HFFc6 (cell line): ENCODE measurements at places on chromosomes 12 and 14. TPM values are rescaled to one million over a fixed set of nuclear protein-coding genes. Genes with fewer than 3 reads are reported as not detected.

The CFAP251 gene
- 1.2 to 3.5 TPM (median 1.7 TPM) in 3 replicates for total RNA-seq

The CLEC2A gene
- not detected in 2 replicates for total RNA-seq

The ACTR6 gene
- total RNA-seq = 24.2 to 29.6 TPM (median 26.2 TPM) in 3 replicates

The SERPINA12 gene
- not detected in 2 replicates for total RNA-seq

The AKAP3 gene
- 0.48 to 0.92 TPM (median 0.75 TPM) in 3 replicates for total RNA-seq

DNA sequence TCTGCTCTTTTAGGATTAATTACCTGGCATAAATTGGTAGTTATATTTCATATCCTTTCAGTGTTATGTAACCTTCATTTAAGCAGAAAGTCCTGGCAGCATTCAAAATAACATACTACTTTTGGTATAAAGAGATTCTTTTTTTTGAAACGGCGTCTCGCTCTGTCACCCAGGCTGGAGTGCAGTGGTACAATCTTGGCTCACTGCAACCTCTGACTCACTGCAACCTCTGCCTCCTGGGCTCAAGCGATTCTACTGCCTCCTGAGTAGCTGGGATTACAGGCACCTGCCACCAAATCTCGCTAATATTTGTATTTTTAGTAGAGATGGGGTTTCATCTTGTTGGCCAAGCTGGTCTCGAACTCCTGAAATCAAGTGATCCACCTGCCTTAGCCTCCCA lies 9.2 kb downstream of the KTN1 start:
- H3K4me1 ChIP-seq = peaks cover 45% of the 10 kb centered on the region
- H3K36me3 ChIP-seq = peaks cover 8% of the 10 kb centered on the region; the same call in 1 of the 2 replicates
- H3K4me3 ChIP-seq = no peak overlapping the region
- no peak overlapping the region for H3K27ac ChIP-seq

- H3K4me1 ChIP-seq = no peaks in the 10 kb centered on the region; the same call in 1 of the 2 replicates
- H3K27ac ChIP-seq = no peak overlapping the region
- H3K27me3 ChIP-seq = peaks cover 1% of the 10 kb centered on the region; the same call in 1 of the 2 replicates
- DNase-seq = no peak
Observed at GRCh38 chr12:45695035-45695434, 34.5 kb upstream of the ARID2 start.

DNA sequence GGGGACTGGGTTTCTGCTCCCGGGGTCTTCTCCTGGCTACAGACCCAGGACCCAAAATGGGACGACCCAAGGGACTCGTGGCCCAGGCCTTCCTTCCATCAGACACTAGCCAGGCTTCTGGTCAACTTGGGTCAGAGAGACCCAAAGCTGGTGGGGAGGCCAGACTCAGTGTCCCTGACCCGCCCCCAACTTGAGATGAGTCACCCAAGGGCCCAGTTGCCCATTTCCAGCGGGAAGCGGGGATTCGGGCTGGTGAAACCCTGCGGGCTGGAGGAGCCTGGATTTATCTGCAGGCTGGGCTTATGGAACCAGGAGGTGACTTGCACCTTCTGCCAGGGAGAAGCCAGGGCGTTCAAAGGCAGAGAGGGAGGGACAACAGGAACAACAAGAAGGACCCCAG lies 81.5 kb downstream of the RFLNA start:
- DNase-seq = no peak
- peaks cover 46% of the 10 kb centered on the region for H3K4me1 ChIP-seq
- H3K27me3 ChIP-seq = peaks cover 16% of the 10 kb centered on the region
- peaks cover 29% of the 10 kb centered on the region for H3K36me3 ChIP-seq
- peak overlapping the region; percentile 69 for H3K27ac ChIP-seq
- no peak overlapping the region for H3K4me3 ChIP-seq

DNA sequence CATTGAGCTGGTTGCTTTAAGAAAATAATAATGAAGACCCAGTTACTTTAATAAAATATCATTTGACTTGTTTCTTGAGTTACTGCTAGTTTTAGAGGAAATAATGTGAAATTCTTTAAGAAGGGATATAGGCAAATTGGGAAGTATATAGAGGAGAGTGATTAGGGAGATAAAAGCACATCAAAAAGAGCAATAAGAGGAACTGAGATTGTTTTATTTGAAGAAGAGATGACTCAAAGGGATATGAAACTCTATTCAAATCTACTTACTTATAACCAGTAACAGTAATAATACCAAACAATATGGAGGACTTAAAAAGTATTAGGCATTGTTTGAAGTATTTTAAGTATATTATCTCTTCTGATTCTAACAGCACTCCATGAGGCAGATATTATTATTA lies 37.1 kb downstream of the LRRK2 start:
- H3K4me3 ChIP-seq = no peak overlapping the region
- no peak overlapping the region for H3K27ac ChIP-seq
- no peaks in the 10 kb centered on the region for H3K36me3 ChIP-seq
- no peaks in the 10 kb centered on the region for H3K27me3 ChIP-seq
- DNase-seq = no peak
- H3K4me1 ChIP-seq = no peaks in the 10 kb centered on the region

DNA sequence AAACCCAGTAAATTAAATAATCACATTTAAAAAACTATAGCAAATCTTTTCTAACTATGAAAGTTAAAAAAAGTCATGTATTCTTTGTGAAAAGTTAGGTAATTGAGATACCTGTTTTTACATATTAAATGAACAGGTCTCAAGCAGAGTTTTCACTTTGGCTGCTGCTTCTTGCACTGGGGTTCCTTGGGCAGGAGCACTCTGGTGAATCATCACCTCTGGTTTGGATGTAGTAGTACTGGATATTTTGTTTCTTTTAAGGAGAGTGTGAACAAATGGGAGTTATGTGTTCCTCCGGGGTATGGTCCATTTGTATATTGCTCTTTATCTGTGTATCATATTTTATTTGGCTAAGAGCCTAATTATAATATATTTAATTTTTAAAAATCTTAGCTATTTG lies 82.7 kb downstream of the FUT8 start:
- no peak overlapping the region for H3K4me3 ChIP-seq
- H3K36me3 ChIP-seq = peaks cover 12% of the 10 kb centered on the region
- H3K27me3 ChIP-seq = no peaks in the 10 kb centered on the region; the same call in 1 of the 2 replicates
- H3K27ac ChIP-seq = no peak overlapping the region
- peaks cover 24% of the 10 kb centered on the region for H3K4me1 ChIP-seq
- no peak for DNase-seq
